H54 (cell line): ENCODE measurements at places on chromosomes 11 and 22.

GRCh38 chr22:40960145-40960544 lies 9.0 kb downstream of the RBX1 start:
- no peak for DNase-seq

DNA sequence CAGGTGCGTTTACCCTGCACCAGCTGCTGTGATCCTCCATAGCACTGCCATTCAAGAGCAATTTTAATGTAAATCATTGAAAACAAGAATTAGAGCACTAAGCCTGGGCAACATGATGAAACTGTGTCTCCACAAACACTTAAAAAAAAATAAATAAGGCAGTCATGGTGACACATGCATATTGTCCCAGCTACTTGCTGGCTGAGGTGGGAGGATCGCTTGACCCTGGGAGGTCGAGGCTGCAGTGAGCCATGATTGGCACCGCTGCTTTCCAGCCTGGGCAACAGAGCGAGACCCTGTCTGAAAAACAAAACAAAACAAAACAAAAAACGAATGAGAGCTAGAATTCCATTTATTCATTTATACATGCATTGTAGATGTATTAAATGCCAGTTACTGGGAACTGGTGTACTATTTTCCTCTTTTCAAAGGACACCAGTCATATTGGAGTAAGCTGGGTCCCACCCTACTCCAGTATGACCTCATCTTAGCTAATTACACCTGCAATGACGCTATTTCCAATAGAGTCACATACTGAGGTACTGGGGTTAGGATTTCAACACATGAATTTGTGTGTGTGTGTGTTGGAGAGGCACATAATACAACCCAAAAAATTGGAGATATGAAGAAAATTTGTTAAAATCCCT lies 101.9 kb downstream of the MICAL2 start:
- no peak for DNase-seq

- DNase-seq, result no peak
Observed at GRCh38 chr11:66277471-66278362, at the start of gene CNIH2. TSS of gene CNIH2 (plus strand) at chr11:66278175. CDS start at chr11:66278457, 282 bp downstream.

DNA sequence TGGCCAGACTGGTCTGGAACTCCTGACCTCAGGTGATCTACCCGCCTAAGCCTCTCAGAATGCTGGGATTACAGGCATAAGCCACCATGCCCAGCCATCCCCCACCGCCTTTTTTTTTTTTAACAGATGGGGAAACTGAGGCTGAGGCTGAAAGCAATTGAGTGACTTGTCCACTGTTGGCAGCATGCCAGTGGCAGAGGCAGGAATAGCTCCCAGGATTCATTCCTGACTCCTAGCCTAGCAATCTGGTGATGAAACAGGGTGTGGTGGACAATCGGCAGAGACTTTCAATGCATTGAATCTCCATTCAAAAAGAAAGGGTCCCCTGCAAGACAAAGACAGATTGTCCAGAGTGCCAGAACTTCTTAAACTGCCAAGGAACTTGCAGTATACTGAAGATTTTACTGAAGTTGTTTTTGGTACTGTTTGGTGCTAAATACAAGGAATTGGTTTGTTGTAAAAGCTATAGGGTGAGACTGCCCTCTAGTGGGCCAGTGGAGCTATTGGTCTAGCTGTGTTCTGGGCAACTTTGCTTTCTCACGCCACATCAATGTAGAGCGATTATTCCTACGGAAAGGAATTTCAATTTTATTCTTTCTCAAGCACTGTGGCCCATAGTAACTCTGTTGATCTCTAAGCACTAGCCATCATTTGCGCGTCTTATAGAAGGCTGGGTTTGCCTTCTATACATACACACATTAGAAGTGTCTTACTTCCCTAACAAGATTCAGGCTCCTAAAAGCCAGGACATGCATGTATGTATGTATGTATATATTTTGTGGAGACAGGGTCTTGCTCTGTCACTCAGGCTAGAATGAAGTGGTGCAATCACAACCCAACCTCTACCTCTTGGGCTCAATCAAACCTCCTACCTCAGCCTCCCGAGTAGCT lies 21.0 kb downstream of the C22orf31 start:
- DNase-seq, result peak; percentile 23

- no peak for DNase-seq
Observed at GRCh38 chr22:32866953-32867352, 65.4 kb downstream of the TIMP3 start.

DNA sequence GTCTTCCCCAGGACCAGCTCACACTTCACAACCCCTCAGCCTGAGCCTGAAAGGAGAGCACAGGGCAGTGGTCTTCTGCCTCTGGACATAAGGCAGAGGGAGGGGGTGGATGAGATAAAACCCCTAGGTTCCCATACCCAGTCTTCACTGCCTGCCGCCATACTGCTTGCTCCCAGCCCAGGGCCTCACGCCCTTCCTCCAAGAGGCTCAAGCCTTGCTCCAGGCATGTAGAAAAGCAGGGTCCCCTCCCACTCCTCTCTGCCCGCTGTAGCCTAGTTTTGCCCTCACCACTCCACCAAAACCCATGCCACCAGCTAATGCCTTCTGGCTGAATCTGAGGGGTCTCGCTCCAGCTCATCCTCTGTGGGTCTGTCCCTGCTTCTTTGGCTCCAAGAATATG lies 5.2 kb downstream of the ARRB1 start:
- DNase-seq, result no peak

DNA sequence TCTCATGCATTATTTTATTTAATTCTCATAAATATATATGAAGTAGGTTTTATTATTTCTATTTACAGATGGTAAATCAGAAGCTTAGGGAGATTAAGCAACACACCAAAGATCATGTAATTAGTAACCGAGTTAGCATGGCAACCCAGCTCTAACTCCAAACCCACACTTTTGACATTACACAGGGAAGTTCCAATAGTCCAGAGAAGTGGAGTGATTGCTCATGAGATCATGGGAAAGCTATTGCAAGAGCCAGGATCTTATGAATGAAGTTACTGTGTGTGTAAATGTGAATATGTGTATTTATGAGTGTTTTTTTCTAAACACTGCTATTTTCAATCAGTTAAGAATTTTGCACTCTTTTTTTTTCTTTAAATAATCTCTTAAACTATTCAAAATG lies 225.8 kb upstream of the KIRREL3 start:
- DNase-seq, result no peak

DNA sequence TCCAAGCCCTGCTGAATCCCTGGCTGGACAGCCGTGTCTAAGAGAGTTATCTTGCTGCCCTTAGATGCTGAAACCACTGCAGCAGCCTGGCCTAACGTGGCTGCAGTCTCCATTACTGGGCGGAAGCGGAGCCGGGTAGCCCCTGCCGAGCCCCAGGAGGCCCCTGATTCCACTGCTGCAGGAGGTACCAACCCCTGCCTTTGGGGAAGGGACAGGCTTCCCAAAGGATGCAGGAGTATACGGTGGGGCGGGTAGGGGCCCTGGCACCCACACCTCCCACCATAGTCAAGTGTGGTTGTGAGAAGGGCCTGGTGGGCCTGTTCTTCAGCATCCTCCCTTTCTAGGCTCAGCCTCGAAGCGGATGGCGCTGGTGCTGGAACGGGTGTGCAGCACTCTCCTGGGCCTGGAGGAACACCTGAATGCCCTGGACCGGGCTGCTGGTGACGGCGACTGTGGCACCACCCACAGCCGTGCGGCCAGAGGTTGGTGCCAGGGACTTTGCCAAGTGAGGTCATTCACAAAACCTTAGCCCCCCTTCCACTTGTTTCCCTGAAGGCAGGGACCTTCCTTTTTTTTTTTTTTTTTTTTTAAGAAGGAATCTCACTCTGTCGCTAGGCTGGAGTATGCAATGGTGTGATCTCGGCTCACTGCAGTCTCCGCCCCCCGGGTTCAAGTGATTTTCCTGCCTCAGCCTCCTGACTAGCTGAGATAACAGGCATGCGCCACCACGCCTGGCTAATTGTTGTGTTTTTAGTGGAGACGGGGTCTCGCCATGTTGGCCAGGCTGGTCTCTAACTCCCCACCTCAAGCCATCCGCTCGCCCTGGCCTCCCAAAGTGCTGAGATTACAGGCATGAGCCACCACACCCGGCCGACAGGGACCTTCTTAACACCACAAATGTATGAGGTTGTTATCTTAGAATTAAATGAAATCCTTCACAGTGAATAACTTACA lies 11.0 kb downstream of the TKFC start:
- DNase-seq, result no peak

GRCh38 chr11:113862435-113862834 lies 12.9 kb downstream of the USP28 start:
- DNase-seq, result no peak

GRCh38 chr11:3920148-3920852 lies 64.8 kb downstream of the STIM1 start:
- DNase-seq, result no peak

DNA sequence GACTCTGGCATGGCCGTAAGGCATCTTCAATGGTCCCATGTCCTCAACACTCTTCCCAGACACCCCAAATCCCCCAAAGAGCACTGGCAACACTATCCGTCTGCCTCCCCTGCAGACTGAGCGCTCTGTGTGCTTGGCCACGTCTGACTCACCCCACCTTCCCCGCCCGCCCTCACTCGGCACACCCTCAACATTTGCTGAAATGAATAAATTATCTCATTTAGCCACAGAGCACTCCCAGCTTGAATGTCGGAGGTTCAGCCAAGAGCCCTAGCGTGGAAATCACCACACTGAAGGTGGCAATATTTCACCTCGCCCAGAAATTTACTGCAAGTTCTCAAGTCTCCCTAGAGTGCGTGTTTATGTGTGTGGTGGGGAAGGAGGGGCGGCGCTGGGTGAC lies 46.6 kb upstream of the TCF20 start:
- DNase-seq, result peak; percentile 50
